ENCODE measurements at places on chromosomes 1 and 21.

DNA sequence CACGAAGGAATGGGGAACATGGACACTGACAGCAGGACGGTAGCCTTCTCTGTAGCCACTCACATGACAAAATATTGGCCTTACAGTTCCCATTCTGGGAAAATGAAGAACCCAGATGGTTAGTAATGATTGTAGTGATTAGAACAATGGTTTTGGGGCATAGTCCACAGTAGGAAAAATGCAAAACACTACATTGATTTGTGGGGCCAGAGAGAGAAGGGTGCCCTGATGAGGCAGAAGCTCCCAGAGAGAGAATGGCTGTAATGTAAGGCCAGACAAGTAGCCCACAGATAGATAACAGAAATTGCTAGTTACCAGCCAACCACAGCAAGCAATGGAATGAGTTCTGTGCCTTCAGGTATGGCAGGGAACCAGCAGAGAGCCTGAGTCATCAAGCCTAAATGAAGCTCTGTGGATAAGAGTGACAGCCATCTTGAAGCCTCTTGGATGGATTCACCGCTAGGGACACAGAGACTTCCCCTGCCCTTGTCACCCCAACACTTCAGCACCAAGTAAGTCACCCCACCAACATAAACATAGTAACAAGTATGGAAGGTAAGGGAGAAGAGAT lies 206.1 kb downstream of the BACH1 start:
- no peak for DNase-seq

DNA sequence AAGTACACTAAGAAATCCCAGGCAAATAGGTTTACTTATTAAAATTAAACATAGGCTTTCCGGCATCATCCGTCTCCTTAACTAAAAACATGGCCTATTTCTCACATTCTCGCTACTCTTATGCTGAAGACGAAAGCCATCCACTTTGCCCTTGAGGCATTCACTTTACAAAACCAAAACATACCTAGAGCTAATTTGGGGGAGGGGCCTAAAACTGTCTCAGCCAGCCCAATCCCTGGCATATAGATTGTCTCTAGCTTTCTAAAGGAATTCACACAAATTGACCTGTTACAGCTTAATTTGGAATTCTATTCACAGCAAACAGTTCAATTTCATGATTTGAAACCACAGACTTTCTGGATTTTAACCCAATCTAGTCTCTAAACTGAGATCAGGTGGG lies 34.8 kb downstream of the SLC35D1 start:
- DNase-seq, result no peak

GRCh38 chr1:193525917-193526710 lies 339.7 kb upstream of the B3GALT2 start:
- DNase-seq, result no peak

- DNase-seq, result peak; percentile 40
Measured at GRCh38 chr1:113812661-113813135, 422 bp upstream of the RSBN1 start.

- no peak for DNase-seq
Measured at GRCh38 chr1:107829036-107829770, 135.8 kb downstream of the VAV3 start.

DNA sequence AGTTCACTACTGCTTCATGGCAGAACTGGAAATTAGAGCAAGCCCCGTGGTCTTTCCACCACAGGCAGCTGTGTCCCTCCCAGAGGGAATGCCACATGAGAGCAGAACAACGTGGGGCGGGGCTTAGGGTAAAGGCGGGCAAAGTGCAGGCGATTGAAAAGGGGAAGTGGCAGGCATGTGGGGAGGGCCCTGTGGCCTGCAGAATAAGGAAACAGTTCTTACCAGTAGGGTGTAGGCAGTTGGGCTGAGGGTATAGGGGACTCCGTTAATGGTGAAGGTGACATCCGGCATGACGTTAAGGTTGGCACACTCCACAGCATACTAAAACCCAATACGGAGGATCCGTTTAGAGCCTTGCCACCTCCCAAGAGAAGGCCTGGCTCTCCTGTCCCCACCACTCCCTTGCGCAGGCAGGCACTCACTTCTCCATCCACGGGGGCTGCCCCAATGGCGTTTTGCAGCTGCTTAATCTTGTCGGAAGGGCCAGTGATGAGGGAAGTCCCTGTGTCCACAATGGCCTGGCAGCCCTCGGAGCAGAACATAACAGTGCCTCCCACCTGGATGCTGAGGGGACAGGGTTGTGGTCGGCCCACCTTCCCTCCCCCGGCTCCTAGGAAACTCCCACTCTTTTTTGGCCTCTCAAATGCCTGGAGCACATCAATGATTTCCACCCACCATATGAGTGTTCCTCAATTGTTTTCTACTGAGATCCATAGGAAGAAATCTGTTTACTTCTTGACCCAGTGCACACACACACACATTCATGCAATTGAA lies 9.1 kb upstream of the RAB7B start:
- DNase-seq, result peak; percentile 21

- DNase-seq, result no peak
Measured at GRCh38 chr1:8460132-8460544, 142.2 kb downstream of the SLC45A1 start.

DNA sequence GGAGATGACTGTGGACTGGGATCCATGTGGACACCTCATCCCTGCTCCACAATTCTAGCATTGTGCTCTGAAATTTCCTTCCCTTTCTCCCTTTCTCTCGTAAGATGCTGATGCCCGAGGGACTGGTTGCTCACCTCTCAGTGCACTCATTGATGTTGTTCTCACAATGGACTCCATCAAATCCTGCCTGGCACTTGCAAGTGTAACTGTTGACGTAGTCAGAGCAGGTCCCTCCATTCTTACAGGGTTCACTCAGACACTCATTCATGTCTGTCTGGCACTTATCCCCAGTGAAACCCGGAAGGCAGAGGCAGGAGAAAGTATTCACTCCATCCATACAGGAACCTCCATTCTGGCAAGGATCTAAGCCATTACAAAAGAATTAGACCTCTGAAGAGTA lies 45.1 kb upstream of the ADAM30 start:
- DNase-seq, result no peak

DNA sequence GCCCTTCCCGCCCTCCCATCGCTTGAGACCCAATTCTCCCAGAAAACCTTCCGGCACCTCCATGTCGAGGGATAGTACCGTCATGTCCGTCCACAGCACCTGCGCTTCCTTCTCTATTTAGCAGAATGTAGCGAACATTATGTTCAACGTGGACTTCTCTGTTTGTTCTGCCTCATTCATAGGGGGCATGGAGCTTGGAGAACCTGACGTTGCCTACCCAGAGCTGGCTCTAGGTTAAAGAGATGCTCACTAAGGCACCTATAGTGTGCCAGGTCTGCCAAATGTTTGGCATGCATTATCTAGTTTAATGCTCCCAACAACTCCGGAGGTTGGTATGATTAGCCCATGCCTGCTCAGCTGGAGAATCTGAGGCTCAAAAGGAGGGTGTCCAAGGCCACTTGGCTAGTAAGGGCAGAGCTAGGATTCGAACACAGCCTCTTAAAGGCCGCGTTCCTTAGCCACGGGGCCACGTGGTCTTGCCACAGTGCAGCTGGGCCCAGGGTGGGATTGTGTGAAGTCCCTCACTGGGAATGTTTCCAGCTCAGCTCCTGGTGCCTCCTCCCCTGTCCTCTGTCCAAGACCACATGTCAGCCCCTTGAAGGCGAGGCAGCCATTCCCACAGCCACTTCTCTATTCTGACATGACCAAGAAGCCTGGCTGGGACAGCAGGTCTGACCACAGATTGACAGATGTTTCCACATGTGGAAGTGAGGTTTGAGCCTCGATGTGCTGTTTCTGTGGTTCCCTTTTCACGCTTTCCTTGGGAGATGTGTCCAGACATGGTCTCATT lies 57.8 kb downstream of the RUNX3 start:
- peak; percentile 19 for DNase-seq
